Epithelial cell of esophagus (primary cell): ENCODE measurements at places on chromosomes 4 and X.

DNA sequence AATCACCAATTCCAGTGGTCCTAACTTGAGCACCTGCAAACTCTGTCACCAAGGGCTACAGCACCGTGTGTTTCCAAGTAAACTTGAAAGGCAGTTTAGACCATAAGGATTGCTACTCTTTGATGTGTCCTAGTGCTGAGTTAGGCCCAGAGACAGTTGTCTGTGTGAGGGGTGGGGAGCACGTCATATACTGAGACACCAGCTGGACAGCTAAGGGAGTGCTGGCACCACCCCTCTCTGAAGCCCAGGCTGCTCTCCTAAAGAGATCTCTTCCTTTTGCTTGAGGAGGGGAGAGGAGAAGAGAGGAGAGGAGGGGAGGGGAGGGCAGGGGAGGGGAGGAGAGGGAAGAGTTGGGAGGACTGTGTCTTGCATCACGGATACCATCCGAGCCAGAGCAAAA is 218.7 kb upstream of the TACR3 start:
- DNase-seq: no peak

GRCh38 chr4:53608242-53608641 is 17.0 kb upstream of the LNX1 start:
- DNase-seq: no peak

DNA sequence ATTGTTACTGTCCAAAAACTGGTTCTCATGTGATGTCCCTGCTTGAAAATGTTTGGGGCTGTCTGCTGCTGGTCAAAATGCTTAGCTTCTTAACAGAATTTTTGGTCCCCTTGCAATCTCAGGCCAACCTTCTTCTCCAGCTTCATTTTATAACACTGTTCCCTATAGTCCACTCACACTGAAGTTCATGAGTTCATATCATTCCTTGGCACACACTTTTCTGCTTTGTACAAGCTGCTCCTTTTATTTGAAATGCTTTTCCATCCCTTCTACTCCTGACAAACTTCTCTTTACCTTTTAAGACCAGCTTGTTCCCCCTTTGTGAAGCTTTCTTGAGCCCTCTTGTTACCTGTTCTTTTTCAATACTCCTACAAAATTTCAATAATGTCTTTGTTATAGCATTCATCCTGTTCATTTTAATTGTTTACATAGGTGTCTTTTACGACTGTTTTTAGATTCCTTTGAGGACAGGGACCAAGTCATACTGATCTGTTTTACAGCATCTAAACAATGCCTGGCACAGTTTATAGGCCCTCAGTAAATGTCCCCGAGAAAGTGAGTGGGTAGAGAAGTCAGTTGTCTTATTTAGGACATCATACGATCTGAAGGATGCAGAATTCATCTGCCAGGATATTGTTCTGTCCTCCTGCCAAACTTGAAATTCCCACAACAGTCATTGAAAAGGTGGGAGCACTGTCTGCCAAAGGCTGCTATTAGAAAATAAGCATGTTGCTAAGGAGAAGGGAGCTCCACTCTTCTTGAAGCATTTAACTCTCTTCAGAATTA is 134.4 kb upstream of the BMPR1B start:
- DNase-seq: no peak

DNA sequence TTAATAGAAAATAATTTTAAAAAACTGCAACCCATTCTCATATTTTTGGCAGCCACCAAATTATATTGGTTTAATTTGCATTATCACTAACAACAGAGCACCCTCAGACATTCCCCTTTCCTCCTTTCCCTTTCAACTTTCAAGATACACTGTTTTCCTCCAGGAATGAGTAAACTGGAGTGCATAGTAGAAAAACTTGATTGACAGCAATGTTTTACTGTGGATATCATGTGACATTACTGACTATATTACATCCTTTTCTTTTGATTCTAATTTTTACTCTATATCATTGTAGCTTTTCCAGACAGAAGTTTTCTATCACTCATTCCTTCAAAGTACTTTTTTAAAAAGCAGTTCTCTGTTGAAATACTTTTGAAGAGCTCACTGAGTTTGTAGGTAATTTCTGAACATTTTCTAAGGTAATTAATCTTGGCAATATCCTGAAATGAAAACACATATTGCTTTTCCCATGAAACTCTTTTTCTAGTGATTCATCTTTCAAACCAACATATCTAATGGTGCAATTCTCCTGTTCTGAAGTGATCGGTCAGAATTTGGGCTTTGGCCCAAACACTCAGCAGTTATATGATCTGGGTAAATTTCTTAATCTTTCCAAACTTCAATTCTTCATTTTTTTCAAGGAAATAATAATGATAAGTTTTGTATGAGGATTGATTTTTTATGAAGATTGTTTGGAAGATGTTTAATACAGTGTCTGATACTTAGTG is 920.4 kb upstream of the EPHA5 start:
- DNase-seq: peak; percentile 26

GRCh38 chr4:59455751-59456150 is 1744.4 kb upstream of the ADGRL3 start:
- DNase-seq: no peak

GRCh38 chrX:132602701-132603100 is 113.9 kb upstream of the MBNL3 start:
- DNase-seq: no peak

DNA sequence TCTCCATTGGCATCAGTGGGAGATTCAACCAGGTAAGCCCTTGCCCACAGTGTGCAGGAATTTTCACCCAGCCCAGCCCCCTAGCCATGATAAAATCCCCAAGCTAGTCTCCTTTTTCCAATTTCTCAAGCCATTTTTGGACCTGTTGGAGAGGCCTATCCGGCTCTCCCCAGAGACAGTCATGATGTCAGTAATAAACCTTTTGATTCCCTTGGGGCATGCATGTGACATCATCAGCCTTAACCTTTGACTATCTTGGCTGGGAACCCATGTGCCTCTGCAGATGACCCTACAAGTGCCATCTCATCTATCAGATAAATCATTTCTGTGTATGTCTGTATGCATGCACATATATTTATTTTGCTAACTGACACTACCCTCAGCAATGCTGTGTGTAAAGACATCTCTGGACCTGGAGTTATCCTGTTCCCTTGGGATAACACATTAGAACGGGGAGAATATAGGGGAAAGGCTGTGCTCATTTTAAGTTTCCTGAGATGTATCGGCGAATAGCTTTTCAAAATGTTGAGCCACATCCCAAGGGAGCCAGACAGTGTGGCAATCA is 51.0 kb downstream of the CYTL1 start:
- no peak for DNase-seq

GRCh38 chrX:111661241-111661640 is 19.7 kb upstream of the ALG13 start:
- DNase-seq: no peak

GRCh38 chr4:13535708-13536361 is 8.5 kb downstream of the NKX3-2 start:
- no peak for DNase-seq

DNA sequence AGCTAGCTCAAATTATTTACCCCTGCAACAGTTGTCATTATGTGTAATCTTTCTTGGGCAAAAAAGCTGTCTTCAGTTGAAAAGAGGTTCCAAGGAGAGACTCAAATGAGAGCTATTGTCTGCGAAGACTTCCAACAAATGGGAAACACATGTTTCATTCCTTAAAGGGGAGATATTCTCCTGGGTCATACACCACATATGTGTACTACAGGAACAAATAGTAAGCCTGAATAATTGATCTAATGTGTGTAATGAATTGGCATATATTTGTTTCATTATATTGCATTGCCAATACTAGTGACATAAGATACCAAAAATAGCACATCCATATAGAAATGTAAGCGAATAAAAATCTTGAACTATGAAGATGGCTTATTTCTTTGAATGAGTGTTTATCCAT is 950.9 kb upstream of the NDST4 start:
- no peak for DNase-seq

- DNase-seq: peak; percentile 56
These were observed 6.8 kb upstream of the TCEANC start for GRCh38 chrX:13646154-13646549.

- DNase-seq: peak; percentile 6
These were observed 636.3 kb upstream of the HTR2C start for GRCh38 chrX:113947548-113947947.

DNA sequence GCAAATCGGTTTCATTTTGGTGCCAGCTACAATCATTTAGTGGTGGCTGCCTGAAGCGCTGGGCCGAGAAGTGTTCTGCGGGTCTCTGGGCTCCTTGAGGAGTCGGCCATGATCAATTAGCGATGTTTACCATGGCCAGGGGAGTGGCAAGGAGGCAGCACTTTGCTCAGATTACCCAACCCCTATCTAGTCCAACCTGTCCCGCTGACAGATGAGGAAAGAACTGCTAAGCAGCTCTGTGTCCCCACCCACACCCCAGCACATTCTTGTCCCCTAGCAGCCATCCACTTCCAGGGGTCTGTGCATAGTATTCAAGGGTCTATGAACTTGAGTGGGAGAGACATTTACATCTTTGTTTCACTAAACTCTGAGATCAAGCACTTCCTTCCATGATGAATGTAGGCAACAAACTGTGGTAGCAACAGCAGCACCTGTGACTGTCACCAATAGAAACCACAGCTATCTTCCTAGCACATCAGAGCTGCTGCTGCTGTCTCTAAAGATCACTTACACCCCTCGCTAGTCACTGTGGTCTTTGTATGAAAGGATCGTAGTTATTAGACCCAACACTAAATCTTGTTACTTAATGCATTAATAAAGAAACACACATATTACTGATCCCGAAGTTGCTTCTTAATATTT is 331.6 kb downstream of the BCOR start:
- peak; percentile 46 for DNase-seq

DNA sequence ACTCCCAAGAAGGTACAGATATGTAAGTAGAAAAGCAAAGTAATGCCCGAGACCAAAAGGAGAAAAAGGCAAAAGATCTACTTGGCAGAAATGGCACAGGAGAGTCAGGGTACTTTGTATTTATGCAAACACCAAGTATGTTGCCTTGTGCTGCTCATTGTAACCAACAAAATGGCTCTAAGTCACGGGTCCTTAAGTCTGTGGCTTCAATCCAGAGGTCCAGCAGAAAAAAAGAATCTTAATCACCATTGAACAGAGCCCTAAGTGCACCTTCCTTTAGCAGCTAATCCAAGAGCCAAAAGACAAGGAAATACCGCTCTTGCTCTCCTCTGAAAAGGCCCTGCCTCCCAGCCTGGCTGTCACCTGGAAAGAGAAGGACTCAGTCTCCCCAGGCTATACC is 324.9 kb upstream of the PPARGC1A start:
- DNase-seq: no peak

DNA sequence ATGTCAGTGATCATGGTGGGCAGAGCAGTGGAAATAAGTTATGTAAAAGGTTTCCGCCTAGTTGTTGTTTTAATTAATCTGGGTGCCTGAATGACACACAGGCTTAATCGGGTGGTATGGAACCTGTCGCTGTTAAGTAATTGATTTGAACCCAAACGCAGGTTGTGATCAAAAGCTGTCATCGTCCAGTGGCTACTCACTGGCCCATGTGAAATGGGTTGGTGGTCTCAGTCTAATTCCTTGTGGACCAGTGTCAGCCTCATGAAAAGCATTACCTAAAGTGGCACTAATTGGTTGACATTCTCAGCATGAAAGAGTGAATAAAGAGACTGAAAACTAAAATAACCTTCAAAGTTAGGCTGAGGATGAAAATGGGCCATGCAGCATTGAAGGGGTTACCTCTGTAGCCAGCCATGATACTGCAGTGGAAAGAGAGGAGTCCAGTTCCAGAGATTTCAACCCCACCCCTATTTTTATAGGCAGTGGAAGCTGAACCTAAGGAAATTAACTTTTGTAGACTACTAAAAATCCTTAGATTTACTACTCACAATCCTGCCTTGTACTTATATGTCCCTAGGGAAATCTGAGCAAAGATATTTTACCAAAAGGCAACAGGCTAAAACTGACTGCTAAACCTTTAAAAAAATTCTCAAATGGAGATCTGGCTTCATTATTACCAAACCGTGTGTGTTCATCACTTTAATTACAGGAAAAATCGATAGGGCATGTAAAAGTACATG is 251.7 kb upstream of the TENM3 start:
- no peak for DNase-seq

DNA sequence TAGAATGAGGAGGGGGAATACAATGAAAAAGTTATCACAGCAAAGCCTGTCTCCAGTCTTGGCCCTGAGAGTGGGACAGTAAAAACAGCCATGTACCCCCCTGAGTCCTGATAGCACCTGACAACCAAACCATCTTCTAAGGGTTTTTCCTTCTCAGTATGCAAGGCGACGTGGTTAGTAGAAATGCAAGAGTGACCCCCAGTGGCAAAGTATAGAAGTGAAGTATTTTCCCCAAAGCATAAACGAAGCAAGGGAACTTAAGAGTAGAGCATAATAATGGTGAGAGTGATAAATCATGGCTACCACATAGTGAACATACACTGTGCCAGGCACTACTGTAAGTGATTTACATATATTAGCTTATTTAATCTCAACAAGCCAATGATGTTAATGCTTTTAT is 52.8 kb downstream of the FAM47C start:
- peak; percentile 46 for DNase-seq

DNA sequence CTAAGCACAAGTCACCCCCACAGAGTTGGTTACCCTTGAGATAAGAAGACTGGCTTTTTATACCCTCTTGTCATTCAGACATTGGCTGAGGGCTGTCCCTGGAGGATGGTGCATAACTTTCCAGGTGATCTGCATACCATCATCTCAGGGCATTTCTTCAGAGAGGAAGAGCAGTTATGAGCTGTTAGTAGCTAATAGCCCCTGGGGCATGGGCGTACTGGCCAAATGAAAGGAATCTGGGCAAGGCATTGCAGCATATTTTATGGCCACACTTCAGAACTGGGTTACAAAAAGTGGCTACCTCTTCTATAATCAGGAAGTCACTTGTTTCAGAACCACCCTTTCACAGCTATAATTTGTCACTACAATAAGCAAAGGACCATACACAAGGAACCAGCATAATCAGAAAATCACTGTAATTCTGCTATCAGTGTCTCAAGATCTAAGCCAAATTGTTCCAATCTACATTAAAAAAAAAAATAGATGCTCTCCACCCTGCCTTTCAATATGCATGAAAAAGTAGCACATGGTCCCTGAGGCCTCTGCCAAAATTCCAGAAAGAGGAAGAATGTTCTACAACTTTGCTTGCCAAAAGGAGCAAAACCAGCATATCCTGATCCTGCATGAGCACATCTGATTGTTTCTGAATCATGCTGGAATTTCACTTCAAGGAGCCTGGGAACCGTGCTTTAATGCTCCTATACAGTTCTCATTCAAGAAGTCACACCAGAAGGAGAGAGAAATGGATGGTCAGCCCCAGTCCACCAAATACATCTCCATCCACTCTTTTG is 92.0 kb downstream of the TMEM144 start:
- peak; percentile 95 for DNase-seq

DNA sequence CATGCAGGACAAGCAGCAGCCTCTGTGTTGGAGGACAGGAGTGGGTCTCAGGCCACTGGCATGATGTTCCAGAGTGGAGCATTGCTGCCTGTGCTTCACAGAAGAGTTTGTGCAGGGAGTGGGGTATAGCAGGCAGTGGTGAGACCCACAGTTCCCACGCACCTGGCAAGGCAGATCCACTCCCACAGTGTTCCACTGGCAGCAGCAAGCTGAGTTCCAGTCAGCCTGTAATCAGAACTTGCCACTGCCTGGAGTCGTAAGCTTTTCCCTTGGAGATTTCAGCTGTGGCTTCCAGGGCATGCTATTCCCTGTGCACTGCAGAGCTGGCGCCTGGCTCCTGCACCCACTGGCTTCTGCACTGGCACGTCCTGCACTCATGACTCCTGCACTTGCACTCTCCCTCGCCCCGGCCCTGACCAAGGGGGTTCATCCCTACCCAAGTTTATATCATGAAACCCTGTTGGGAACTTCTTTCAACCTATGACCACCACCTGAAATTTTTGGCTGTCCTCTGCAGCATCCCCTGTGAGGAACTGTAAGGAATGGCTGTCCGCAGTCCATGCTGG is 1144.3 kb downstream of the RAPGEF2 start:
- no peak for DNase-seq
